ENCODE measurements at places on chromosomes 3 and 15.

- DNase-seq: no peak
Measured at GRCh38 chr15:69125236-69125635, 35.2 kb upstream of the GLCE start.

DNA sequence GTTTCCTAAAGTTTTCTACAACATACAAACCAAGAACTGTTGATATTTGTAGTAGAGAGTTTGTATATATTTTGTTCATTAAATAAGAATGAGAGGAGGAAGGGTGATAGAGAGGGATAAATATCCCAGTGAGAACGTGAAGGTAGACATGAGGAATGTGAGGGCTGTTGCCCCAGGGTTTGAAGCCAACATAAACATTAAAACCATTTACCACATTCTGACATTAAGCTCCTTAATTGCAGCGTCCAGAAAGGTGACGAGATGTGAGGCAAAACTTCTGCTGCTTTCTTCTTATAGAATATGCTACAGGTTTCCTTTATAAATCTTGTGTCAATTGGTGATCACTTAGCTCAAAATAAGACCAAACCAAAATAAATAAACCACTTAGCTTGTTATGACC lies 267.8 kb upstream of the CNTN4 start:
- no peak for DNase-seq

GRCh38 chr3:47512416-47513124 lies 942 bp downstream of the ELP6 start:
- no peak for DNase-seq

DNA sequence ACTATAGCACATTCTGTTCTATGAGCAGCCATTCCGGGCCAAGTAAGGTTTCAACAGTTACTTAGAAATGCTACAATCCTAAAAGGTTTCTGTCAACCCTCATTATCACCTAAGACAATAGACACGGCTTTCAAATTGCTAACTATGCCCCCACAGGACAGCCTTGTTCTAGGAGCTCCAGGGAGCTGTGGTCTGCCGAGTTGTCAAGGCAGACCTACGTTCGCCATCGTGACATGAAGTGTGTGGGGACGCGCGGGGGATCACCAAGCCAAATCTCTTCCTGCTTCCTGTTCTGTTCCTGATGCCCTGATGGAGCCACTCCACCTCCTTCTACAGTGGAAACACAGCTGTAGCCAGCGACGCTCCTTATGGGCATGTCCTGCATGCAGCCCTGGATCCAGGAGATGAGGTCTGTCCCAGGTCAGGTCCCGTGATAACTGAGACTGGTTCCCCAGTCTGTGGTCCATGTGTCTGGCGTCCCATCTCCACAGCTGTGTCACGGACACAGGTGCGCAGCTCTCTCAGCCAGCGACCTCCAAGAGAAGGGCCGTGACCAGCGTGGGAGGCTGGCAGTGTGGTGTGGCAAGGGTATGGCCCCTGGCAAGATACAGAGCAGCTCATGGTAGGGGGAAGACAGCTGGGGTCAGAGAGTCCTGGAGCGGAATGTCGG lies 82.8 kb downstream of the PCSK6 start:
- no peak for DNase-seq

DNA sequence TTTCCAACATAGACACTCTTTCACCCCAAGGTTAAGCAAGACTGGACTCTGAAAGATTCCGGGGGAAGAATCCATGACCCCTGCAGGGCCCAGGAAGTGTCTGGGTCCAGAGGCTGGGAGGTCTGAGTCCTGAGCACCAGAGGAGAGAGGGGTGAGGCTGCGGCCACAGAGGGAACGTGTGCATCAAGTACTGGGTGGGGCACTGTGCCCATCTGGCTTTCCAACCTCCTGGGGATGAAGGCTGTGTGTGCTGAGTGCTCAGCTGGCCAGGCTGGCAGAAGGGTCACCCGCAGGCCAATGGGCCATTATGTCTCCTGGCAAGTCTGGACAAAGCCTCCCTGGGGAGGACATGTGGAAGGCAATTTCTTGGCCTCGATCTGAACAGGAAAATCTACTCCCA lies 3.3 kb downstream of the CHRNA3 start:
- DNase-seq: no peak

GRCh38 chr3:187639927-187640568 lies 30.1 kb downstream of the SST start:
- peak; percentile 49 for DNase-seq

DNA sequence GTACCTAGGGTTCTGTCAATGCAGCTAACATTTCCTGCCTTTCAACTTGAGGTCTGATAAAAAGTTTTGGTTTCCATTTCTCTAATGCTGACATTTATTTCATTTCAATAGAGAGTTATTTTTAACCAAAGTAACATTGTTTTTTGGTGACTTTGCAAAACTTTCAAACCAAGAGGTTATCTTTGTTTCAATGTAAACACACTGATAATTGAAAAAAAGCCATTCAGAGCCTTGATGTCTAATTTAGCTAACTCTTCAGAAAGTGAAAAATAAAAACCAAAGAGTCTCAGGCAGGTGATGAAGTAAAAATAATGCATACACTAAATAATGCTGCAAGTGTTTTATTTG lies 9.6 kb upstream of the TIPARP start:
- no peak for DNase-seq

DNA sequence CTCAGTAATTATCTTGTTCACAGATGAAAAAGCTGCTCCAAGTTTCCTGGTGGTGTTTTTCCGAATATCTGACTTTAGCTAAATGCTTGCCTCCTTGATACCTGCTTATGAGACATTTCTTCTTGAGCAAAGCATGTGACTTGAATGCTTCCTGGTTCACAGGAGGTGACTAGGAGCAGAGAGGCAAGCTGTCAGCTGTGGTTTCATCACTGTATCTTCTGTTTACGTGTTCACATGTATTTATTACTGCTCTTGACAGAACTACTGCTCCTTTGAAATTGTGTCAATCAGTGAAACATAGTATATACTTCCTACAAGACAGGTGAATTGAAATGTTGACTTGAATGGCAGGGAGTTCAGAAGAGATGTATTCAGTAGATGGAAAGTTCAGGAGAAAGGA lies 8.9 kb upstream of the SPPL2A start:
- DNase-seq: no peak

GRCh38 chr3:114365909-114366308 lies 72.1 kb downstream of the TIGIT start:
- no peak for DNase-seq

GRCh38 chr15:73964736-73965093 lies 27.4 kb downstream of the STOML1 start:
- DNase-seq: peak; percentile 29

GRCh38 chr3:187941135-187941847 lies 196.0 kb upstream of the BCL6 start:
- no peak for DNase-seq

- no peak for DNase-seq
Measured at GRCh38 chr3:119831941-119832371, 50.1 kb downstream of the NR1I2 start.

DNA sequence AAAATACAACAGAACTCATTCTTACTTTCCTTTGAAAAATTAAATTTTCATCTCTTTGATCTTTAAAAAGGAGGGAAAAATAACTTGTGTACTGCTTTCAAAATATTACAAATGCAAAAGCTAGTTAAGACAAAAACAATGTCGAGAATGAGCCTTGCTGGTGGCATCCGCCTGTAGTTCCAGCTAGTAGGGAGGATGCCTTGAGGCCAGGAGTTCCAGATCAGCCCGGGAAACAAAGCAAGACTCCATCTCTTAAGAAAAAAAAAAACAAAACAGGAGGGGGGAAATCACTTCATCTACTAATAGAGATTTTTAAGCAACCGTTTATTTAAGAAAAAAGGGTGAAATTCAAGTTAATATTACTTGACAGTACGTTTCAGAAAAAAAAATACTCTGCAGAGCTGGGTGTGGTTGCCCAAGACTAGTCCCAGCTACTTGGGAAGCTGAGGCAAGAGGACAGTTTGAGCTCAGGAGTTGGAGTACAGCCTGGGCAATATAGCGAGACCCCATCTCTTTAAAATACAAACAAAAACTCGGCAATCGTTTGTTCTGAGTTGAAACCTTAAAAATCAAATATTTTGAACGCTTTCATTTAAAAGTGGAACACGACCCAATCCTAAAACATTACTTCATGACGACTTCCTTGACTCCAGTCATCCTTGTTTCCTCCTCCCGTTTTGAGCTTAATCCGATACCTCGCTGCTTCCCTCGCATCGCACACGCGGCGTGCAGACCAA lies 1.2 kb downstream of the KPNA1 start:
- no peak for DNase-seq

- peak; percentile 97 for DNase-seq
Measured at GRCh38 chr3:129794311-129795185, 99.0 kb downstream of the TMCC1 start.

- no peak for DNase-seq
Measured at GRCh38 chr3:39052583-39052982, 767 bp downstream of the WDR48 start.

DNA sequence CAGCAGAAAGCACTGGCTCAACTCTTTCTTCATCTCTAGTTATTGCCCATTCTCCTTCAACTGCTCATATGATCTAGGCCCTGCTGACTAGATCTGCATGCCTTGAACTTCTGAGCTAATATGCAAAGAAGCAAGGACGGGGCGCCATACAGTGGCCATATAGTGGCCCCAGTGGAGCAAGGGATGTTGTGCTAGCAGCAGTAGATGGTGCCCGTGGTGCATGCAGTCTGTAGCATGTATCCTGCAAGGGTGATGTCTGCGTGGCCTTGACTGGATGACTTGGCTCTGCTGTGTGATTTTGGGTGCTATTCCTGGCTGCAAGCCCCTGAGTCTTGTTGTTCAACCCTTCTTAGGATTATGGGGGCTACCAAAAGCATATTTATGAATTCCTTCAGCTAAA lies 12.2 kb upstream of the NMD3 start:
- DNase-seq: no peak

DNA sequence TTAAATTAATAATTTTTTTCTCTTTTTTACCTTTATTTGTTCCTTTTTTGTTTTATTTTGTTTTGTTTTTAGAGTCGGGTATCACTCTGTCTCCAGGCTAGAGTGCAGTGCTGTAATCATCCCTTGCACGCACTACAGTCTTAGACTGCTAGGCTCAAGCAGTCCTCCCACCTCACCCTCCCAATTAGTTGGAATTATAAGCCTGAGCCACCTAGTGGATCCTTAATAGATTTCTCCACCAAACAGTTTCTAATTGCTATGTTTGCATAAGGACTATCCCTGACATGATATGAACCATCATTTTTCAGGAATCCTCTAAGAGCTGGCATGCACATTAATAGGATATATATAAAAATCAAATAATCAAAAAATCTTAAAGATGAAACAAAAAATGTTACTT lies 993.2 kb downstream of the OTOL1 start:
- DNase-seq: peak; percentile 53

- DNase-seq: no peak
Measured at GRCh38 chr15:90839187-90840071, 29.0 kb upstream of the FURIN start.

- DNase-seq: no peak
Measured at GRCh38 chr15:38010395-38010794, 76.0 kb downstream of the TMCO5A start.

GRCh38 chr15:44698641-44699040 lies 12.5 kb downstream of the PATL2 start:
- no peak for DNase-seq

- peak; percentile 89 for DNase-seq
Measured at GRCh38 chr3:104388619-104389018, 978.1 kb upstream of the ALCAM start.

DNA sequence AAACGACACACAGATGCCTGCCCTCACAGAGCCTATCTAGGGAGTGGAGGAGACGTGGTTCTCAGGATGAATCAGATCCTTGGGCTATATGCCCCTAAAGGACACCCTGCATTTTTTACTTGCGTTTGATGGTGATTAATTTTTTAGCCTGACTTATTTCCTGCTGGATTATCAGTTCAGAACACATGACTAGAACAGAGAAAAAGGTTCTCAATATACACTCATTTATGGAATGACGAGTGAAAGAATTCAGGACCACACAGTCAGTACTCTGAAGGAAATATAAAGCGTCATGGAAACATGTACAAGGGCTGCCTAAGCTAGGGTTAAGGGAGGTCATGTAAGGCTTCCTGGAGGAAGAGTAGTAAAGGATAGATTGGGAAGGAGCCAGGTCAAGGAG lies 121.8 kb downstream of the SSR3 start:
- no peak for DNase-seq

DNA sequence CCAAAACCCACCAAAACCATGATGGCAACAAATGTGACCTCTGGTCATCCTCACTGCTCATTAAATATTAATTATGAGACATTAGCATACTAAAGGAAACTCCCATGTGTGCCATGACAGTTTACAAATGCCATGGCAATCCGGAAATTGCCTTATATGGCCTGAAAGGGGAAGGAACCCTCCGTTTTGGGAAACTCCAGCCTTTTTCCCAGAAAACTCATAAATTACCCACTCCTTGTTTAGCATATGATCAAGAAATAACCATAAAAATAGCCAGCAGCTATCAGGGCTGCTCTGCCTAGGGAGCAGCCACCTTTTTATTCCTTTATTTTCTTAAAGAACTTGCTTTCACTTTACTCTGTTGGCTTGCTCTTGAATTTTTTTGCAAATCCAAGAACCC lies 992.7 kb downstream of the NTRK3 start:
- no peak for DNase-seq

DNA sequence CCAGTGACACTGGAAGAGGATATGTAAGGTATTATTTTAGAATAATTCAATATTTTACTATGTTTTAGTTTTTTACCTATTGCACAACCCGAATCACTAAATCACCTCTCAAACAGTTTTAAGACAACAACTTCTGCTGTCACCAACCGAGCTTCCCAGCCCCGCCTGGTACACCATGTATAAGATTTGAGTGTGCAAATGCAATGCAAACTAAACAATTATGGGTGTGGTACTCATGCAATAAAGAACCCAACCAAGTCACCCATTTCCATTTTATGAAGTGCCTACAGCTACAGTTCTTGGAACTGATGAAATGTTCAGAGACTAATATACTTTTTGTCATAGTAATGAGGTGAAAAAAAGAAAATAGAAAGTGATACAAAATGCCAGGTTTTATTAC lies 256.2 kb downstream of the TAFA4 start:
- DNase-seq: no peak

DNA sequence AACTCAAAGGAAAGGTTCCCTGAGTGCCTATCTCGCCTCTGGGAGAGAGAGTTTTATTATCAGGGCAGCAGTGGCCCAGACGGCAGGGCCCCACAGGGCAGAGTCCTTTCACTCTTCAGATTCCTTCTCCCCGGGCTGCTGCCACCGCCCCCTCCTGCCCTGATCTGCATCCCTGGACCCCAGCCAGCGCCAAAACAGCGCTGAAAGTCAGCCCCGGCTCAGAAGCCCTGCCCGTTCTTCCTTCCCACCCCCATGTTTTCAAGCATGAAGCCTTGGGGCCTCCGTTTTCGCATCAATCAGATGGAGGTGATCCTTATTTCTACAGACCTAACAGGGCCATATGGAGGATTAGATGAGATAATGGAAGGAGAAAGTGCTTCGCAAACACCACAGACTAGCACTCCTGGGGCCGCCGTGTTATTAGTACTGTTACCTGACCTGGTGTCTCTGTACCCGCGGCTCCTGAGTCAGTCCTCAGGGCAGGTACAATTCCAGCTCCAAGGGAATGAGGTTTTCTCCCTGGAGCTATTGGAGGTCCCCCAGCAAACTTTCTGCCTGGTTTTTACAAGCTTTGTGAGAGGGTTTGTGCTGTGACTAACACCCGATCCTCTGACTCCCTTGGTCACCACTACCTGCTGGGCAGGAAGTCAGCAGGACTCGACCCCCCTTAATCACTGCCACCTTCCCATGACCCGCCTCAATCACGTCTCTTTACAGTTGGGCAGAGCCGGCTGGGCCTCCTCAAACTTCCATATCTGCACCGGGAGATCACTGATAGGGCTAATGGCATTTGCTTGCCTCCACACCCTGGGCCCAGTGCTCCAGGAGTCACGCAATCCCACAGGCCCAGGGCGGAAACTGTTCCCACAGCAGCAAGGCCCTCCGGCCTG lies 39.5 kb upstream of the TSEN2 start:
- DNase-seq: no peak

- peak; percentile 30 for DNase-seq
Measured at GRCh38 chr15:70103880-70104626, 6.3 kb upstream of the TLE3 start.
